ENCODE measurements at places on chromosomes 6 and 20.

GRCh38 chr6:16690608-16691142 lies 70.6 kb downstream of the ATXN1 start:
- DNase-seq = no peak

- no peak for DNase-seq
Measured at GRCh38 chr6:4327841-4328240, 192.5 kb upstream of the ECI2 start.

- no peak for DNase-seq
Measured at GRCh38 chr20:51091406-51092195, 68.7 kb upstream of the KCNG1 start.

GRCh38 chr6:135062735-135063134 lies 8.1 kb upstream of the HBS1L start:
- DNase-seq = no peak

DNA sequence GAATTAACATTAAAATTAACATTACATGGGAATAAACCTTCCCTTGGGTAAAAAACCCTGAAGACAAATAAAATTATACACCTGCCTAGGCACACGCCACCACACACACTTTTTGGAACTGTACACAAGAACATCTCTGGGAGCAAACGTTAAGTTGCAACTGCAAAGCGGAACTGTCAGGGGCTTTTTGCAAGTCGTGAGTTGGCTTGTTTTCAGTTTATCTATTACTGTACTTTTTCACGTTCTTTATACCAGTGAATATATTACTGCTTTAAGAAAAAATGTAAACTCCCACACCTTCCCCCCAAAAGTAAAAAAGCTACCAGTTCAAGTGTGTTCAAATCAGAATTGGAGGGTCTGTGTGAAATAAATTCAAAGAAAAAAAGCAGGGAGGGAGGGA lies 65.5 kb upstream of the NFATC2 start:
- no peak for DNase-seq

GRCh38 chr6:15061180-15061641 lies 184.7 kb upstream of the JARID2 start:
- no peak for DNase-seq

GRCh38 chr6:27145731-27146455 lies 101.6 kb upstream of the PRSS16 start:
- no peak for DNase-seq

- DNase-seq = no peak
Measured at GRCh38 chr20:21504323-21504722, 9.5 kb downstream of the NKX2-2 start.

DNA sequence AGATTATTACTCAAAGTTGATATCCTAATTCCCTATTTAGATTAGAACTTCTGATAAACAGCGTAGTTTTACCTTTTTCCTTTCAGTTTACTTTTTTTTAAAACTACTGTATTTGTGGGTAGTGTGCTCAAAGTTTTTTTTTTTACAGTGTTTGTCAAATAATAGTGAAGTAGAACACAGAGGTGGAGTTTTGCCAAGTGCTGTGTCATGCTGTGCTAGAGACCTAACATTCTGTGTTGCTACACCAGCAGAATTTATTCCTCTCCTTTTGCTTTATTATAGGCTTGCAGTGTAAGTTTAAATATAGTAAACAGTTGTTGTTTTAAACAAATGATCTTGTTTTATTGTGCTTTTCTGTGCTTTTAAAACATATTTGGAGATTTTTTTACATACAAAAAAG lies 125.4 kb downstream of the HIVEP1 start:
- no peak for DNase-seq

DNA sequence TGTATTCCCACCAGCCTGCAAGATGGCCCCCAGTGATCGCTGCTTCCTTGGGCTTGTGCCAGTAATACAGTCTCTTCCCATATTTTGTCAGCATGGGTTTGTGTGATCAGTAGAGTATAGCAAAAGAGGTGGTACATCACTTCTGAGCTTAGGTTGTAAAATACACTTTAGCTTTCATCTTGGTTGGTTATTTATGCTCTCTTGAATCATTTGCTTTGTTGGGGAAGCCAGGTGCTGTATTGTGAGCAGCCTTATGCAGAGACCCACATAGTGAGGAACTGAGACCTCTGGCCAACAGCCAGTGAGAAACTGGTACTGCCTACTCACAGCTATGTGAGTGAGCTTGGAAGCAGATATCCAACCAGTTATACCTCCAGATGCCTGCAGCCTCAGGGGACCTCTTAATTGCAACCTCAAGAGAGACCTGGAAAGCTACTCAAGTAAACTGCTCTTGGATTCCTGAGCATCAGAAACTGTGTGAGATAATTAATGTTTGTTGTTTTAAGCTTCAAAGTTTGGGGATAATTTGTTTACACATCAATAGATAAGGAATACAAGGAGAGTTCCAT lies 229.3 kb downstream of the FARS2 start:
- DNase-seq = no peak

GRCh38 chr6:132465530-132466485 lies 47.1 kb downstream of the STX7 start:
- no peak for DNase-seq

DNA sequence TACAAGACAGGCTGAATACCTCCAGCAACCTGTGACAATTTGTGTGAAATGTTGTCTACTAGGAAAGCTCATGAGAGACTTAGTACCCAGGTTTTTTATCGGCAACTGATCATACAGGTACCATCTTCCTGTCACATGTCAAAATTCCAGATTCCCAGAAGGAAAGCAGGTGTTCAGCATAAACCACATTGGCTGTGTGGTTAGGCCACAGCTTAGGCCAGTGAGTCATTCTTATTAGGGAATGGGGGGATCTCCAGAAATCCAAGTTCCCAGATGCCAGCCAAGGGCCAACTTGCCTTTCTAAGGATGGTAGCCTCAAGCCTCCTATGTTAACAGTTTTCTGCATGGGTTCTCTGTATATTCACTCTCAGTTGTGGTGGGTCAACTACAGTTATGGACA lies 65.9 kb downstream of the FAM184A start:
- DNase-seq = no peak

DNA sequence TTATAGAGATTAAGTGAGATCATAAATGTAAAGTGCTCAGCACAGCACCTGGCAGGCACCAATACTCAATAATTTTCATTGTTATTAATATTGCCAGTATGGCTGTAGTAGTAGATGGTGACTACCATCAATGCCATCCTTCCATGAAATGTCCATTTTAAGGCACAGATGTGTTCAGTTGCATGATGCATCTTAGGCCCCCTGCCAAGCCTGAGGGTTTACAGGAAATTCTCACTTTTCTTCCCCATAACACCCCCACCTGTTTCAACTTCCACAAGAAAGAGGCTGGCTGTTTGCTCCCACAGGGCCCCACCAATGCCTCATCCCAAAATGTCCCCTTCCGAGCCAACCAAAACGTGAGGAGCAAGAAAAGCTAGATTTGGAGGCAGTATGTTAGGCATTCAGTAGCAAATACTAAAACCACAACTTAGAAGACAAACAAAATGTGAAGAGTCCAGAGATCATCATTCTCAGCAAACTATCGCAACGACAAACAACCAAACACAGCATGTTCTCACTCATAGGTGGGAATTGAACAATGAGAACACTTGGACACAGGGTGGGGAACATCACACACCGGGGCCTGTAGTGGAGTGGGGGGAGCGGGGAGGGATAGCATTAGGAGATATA lies 110.6 kb upstream of the NHSL1 start:
- DNase-seq = no peak

GRCh38 chr20:2749951-2750490 lies 50.4 kb downstream of the CPXM1 start:
- DNase-seq = no peak

DNA sequence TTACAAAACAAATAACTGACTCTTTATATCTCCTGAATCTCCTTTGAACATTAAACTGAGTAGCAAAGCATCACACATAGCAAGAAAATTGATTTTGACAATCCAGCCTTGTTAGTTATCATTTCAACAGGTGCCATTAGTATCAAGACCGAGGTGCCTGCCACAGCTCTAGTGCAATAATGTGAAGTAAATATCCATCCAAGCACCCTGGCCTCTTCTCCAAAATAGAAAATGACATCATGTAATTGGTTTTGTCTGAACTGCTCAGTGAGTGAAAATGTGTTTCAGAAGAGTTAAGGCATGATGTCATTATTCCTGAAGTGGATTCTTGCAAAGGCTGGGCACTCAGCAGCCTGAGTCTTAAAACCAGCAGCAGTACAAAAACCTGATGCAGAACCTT lies 341.4 kb downstream of the PLCB1 start:
- no peak for DNase-seq

GRCh38 chr6:97864366-97864765 lies 581.4 kb upstream of the MMS22L start:
- no peak for DNase-seq

GRCh38 chr6:56959938-56960337 lies 5.0 kb downstream of the BEND6 start:
- DNase-seq = no peak

DNA sequence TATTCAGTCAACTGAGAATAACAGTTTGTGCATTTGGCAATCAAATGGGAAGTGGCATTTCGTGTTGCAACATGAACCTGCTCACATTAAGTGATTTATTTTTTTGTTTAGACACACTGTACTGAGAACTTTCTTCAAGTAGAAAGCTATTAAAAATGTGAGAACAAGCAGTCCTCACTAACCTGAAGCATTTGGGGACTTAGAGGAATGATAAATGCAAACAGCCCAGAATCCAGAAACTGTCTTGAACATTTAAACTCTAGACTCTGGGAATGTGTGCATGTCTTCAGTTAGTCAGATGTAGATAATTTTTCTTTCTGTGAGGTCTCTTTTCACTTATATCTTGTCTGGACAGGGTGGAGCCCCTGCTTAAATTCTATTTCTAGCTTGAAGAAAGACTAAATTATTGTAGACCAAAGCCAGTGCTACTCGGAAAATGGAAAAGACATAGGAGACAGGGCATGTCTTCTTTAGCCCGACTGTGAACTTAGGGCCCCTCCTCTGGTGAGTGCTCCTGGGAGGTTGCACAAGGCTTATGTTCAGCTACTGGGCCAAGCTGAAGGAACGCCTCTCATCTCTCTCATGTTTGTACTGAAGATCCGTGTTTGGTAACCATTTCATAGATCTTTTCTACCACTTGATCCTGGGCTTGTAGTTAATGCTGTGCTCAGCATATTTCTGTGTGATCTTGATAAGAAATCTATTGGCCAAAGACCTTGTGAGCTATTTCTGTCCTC lies 70.1 kb downstream of the SLX4IP start:
- DNase-seq = no peak

- DNase-seq = no peak
Measured at GRCh38 chr6:25731721-25732120, 22.8 kb upstream of the SLC17A4 start.

DNA sequence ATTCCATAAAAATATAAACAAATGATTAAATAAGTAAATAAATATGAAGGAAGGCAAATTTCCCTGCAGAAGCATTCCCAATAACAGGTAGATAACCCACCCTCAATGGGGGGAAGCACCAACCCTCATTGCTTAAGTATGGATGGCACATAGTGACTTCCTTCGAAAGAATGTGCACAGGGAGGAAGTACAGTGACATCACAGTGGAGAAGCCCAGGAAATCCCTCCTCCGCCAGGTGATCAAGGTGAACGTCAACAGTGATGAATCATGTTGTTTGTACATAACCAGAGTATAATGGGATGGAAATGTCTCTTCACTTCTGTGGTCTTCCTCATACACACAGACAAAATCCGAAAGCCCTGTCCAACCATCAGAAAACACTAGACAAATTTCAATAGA lies 267.9 kb downstream of the THBS2 start:
- no peak for DNase-seq

DNA sequence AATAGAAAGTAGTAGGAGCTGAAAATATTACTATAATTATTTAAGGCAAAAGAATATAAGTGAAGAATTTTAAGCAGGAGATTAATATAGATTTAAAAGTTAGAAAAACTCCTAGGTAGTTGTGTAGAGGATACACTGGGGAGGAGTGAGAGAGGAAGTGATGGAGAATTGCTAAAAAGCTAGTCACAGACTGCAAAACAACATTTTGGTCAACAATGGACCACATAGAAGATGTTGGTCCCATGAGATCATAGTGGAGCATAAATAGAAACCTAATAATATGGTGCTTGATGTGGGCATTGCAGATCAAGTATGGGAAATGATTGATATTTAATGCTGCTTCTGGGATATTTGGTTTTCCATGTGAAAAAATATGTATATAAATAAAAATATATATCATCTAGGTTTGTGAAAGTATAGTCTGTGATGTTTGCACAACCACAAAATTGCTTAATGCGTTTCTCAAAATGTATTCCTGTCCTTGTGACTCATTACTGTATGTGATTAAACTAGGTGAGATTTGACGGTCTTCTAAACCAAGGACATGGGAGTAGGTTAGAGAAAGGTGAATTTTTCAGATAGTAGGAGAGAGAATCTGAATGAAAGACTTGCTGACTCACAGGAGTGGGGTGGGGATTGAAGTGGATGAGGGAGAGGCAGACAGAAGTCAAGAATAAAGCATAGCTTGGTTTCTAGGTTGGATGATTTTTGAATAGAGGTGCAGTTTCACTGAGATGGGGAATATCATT lies 174.0 kb downstream of the BCKDHB start:
- no peak for DNase-seq

DNA sequence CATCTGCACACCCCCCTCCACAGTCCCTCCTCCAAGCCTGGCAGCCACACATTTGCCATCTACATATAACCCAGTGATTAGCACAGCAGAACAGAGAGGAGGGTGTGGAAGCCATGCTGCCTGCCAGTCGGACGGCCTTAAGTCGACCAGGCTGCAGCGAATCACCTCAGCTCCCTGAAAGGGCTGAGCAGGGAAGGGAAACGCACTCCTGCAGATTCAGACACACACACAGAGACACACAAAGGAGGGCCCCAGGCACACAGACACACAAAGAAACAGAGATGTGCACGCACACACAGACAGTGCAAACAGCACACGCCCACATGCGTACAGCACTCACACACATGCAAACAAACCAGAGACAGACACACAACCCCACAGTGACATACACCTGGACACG lies 11.2 kb upstream of the SIRPA start:
- DNase-seq = no peak

GRCh38 chr6:68738039-68738438 lies 103.0 kb downstream of the ADGRB3 start:
- no peak for DNase-seq

DNA sequence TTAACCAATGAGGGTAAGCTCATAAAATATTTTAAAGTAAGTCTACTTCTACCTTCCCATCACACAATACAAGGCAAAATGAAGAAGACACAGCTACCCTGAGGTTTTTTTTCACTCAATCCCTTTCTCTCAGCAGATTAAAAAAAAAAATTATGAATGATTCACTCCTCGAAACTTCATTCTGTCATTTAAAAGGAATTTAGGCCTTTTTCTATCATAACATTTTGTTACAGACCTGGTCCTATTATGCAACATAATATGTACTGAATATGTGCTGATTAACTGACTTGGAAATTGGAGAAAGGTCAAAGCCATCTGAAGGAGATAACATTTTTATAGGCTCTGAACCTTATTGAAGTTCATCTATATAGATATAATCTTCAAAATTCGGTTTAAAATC lies 45.5 kb downstream of the PRL start:
- DNase-seq = no peak
